ENCODE measurements at places on chromosomes 5 and 9.

DNA sequence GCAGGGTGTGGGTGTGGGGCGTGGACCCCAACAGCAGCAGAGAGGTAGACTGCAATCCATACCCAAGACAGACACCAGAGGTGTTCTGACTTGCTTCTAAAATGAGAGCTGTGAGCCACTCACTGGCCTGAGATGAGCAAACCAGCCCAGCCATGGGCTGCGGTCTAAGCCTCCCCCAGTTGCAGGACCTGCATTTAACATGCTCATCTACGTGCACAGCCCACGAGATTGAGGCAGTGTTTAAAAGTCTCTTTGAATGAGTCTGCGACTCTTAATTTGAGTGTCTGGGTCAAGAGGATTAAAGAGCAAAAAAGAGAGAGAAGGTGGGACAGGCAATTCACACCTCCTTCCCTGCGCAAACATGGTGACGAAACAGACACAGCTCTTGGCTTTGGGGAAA lies 5.9 kb downstream of the SURF4 start:
- H3K27ac ChIP-seq, result no peak overlapping the region
- DNase-seq, result no peak
- peaks cover 79% of the 10 kb centered on the region for H3K4me1 ChIP-seq
- no peaks in the 10 kb centered on the region for H3K27me3 ChIP-seq
- H3K36me3 ChIP-seq, result peaks cover 44% of the 10 kb centered on the region

DNA sequence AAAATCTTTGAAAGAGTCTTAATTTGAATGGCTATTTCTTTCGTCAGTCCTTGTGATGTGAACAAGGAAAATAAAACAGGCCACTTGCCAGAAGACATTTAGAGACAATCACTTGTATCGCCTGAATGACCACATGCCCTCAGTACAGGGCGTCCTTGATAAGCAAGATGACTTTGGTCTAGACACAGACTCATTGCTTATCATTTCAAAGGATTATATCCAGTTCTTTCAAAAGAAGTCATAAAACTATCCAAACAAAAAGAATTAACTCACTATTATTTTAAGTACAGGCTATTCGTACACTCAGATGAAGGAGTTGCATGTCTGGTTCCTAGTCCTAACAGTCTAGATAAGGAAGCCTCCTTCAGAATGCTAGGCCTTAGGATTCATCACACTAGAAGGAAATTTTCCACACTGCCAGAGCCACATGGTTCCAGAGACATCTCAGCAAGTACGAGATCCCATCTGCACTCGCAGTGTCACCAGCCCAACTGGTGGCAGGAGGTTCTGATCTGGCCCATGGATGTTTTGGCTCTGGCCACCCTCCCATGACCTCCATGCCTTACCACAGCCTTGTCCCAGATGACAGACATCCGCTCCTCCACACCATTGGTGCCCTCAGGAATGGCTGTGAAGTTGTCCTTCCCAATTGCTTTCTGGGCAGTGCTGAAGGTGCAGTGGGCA lies 109.6 kb downstream of the DPYSL3 start:
- H3K36me3 ChIP-seq, result no peaks in the 10 kb centered on the region
- peaks cover 26% of the 10 kb centered on the region for H3K4me1 ChIP-seq
- DNase-seq, result no peak
- H3K27ac ChIP-seq, result no peak overlapping the region
- no peak overlapping the region for H3K4me3 ChIP-seq

GRCh38 chr5:31711935-31712592 lies 73.1 kb downstream of the PDZD2 start:
- no peaks in the 10 kb centered on the region for H3K4me1 ChIP-seq
- no peaks in the 10 kb centered on the region for H3K36me3 ChIP-seq
- H3K4me3 ChIP-seq, result no peak overlapping the region
- no peak for DNase-seq

- no peak overlapping the region for H3K27ac ChIP-seq
- DNase-seq, result peak; percentile 21
- no peaks in the 10 kb centered on the region for H3K27me3 ChIP-seq
- no peaks in the 10 kb centered on the region for H3K36me3 ChIP-seq
Observed at GRCh38 chr5:148585988-148586387, 68.3 kb downstream of the HTR4 start.

DNA sequence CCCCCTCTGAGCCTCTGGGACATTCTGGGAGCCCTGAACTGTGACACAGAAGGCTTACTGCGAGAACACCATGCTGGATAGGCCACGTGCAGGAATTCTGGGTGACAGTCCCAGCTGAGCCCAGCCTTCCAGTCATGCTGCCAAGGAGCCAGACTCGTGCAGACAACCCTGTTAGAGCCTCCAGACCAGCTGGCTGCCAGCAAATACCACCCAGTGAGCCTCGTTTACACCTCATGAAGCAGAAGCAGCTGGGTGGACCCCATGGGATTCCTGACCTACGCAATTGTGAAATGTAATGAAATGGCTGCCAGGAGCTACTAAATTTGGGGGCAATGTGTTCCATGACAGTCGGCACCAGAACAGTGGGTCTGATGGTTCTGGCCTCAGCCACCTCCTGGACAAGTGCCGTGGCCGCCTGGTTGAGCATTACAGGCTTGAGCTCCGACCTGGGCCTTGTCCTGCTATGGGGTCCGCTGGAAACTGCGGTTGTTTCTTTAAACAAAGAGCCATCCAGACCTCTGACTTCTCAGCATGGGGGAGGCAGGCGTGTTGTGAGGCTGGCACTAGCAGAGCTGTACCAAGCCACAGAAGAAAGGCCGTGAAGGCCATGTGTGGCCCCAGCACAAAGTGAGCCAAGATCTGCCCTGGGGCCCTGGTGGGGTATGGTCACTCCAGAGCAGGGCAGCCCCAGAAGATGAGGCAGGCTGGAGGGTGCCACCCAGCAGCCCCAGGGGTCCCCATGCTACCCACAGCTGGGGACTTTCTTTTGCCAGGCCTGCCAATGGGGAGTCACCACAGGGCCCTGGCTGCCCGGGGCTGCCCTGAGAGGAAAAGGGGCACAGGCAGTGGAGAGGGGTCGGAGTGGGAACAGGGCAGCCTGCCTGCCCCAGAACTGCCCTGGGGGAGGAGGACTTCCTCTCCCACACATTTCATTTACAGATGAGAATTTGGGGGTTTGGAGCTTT lies 19.3 kb upstream of the RXRA start:
- H3K4me3 ChIP-seq, result no peak overlapping the region
- H3K4me1 ChIP-seq, result no peaks in the 10 kb centered on the region
- no peaks in the 10 kb centered on the region for H3K27me3 ChIP-seq
- no peaks in the 10 kb centered on the region for H3K36me3 ChIP-seq
